ENCODE measurements at places on chromosomes 3 and 15.

GRCh38 chr3:46675843-46676567 is 17.5 kb downstream of the ALS2CL start:
- DNase-seq, result no peak

- DNase-seq, result no peak
These were observed 419.5 kb upstream of the NAALADL2 start for GRCh38 chr3:174439331-174440252.

- peak; percentile 8 for DNase-seq
These were observed 65.6 kb upstream of the MBNL1 start for GRCh38 chr3:152202976-152203626.

- DNase-seq, result no peak
These were observed 122.2 kb downstream of the SYNPR start for GRCh38 chr3:63400246-63400860.

DNA sequence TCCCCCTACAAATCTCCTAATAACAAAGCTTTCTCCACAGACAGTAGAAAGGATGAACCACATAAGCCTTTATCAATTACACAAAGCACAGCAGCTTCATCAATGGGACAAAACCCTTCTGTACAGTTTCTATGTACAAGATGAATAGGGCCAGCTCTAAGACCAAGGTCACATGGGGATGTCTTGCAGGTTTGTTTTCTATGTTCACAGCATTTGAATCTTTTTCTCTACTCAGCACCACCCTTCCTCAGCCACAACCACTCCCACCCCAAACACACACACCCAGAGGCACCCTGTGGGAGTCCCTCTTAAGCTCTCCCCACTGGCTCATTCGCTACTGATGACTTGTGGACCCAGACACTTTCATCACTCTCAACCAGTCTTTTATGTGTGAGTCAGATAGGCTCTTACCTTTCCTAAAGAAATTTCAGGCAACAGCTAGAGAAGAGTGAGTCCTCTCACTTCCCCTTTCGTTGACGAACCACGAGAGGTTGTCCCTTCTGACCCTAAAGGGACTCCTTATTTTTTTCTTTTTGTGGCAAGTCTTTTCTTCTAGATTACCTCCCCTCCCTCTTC is 57.9 kb downstream of the ARHGAP31 start:
- no peak for DNase-seq

- DNase-seq, result no peak
These were observed 134.4 kb upstream of the MITF start for GRCh38 chr3:69604735-69605450.

DNA sequence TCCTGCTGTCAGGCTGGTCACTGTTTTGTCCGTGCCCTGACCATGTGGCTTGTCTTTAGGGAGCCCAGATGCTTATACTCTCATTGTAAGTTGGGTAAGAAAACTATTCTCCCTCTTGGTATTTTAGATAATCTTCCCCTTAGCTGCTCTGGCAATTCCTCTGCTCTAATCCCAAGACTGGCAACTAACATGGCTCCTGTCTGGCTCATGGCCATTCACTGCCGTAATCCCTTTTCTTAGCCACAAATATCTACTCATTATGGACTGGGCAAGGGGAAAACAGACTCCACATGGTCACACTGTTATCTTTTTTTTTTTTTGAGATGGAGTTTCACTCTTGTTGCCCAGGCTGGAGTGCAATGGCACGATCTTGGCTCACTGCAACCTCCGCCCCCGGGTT is 38.8 kb downstream of the TYRO3 start:
- no peak for DNase-seq

- peak; percentile 6 for DNase-seq
These were observed 572.0 kb downstream of the NAALADL2 start for GRCh38 chr3:175430983-175431773.

GRCh38 chr15:58383876-58384275 is 47.9 kb upstream of the LIPC start:
- no peak for DNase-seq

- no peak for DNase-seq
These were observed 323.0 kb downstream of the ROBO2 start for GRCh38 chr3:77362936-77363335.

GRCh38 chr3:78801926-78802561 is 965.8 kb downstream of the ROBO1 start:
- no peak for DNase-seq

DNA sequence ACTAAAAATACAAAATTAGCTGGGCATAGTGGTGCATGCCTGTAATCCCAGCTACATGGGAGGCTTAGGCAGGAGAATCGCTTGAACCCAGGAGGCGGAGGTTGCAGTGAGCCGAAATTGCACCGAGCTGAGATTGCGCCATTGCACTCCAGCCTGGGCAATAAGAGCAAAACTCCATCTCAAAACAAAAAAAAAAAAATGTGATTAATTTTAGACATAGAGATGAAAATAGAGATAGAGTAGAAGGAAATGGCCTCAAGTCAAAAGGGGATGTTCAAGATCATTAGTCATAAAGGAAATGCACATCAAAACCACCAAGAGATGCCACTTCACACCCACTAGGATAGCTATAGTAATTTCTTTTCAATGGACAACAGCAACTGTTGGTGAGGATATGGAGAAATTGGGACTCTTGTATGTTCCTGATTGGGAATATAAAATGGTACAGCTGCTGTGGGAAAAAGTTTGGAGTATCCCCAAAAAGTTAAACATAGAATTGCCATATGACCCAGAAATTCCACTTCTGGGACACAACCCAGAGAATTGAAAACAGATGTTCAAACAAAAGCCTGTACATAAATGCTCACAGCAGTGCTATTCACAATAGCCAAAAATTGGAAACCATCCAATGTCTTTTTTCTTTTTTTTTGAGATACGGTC is 55.4 kb downstream of the ABHD2 start:
- no peak for DNase-seq

DNA sequence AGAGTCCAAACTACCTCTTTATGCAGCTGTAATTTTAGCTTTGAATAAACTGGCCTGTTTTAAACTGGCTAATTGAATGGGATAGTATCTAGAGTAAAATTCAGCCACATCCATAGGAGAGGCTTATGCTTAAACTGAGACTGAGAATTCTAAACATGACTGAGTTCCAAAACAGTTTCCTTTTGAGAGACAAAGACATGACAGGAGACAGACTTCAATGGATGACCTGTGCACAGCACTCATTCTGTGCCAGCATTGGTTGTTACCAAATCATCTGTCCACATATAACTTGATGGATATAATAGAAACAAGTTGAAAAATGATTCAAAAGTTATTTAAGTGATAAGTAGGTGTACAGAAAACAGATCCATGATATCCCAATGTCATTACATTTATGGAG is 20.9 kb downstream of the IL12A start:
- no peak for DNase-seq

DNA sequence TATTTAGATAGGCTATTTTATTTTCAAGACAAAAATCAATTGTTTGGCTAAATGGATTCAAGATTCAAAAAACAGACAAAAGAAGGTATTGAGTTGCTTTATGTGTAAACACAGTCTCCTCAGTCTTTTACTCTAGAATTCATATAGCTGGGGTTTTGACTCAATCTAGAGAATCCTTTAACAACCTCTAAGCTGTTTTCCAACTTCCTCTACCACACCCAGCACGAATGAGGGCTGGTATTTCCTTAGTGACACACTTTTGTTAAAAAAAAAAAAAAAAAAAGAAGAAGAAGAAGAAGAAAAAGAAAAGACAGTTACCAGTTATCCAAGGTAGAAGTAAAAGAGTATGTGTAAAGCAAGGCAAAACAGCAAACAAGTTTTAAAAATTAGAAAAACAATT is 732.8 kb upstream of the GOLIM4 start:
- DNase-seq, result no peak

- DNase-seq, result peak; percentile 2
These were observed 21.7 kb downstream of the KIF7 start for GRCh38 chr15:89633585-89633984.

- no peak for DNase-seq
These were observed 23.4 kb upstream of the GREM1 start for GRCh38 chr15:32694222-32694983.

GRCh38 chr3:194749631-194750490 is 64.2 kb downstream of the FAM43A start:
- peak; percentile 27 for DNase-seq

- no peak for DNase-seq
These were observed 192.9 kb upstream of the CCDC54 start for GRCh38 chr3:107184375-107184774.

Data from HuH-7 (cell line).